ENCODE measurements at places on chromosomes 1 and 21. TPM values are rescaled to one million over a fixed set of nuclear protein-coding genes. Genes with fewer than 3 reads are reported as not detected.

Gene KCNAB2
- 120 TPM for total RNA-seq

Gene FHL3
- total RNA-seq: 1.8 TPM

Gene LRRC8B
- 8.8 TPM for total RNA-seq

Gene BRDT
- total RNA-seq: not detected

Measured in OCI-LY7 (cell line).